ENCODE measurements at places on chromosomes 7 and 10.

- no peak for DNase-seq
Measured at GRCh38 chr10:69285699-69286098, 7.4 kb downstream of the HK1 start.

GRCh38 chr7:131836733-131837132 lies 280.3 kb upstream of the PODXL start:
- no peak for DNase-seq

GRCh38 chr10:128908099-128908498 lies 558.9 kb upstream of the MGMT start:
- no peak for DNase-seq

- DNase-seq: peak; percentile 78
Measured at GRCh38 chr7:82044497-82045080, 274.7 kb upstream of the HGF start.

DNA sequence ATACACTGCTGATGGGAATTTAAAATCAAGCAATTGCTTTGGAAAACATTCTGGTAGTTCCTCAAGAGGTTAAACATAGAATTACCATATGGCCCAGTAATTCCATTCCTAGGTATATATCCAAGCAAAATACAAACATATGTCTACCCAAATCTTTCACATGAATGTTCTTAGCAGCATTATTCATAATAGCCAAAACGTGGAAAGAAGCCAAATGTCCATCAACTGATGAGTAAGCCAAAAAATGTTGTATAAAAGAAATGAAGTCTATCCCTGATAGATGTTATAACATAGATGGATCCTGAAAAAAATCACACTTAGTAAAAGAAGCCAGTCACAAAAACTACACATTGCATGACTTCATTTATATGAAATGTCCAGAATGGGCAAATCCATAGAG lies 893.0 kb downstream of the SORCS3 start:
- no peak for DNase-seq

GRCh38 chr7:78535655-78536054 lies 737.1 kb downstream of the PHTF2 start:
- no peak for DNase-seq

- no peak for DNase-seq
Measured at GRCh38 chr10:89669985-89670384, 24.9 kb upstream of the PANK1 start.

Data from cardiac fibroblast (primary cell).